Tibial artery (tissue), 4 donors: ENCODE measurements at places on chromosomes 5 and 9.
A peak's percentile ranks its signal among the peaks of the same experiment; 100 is the strongest.

GRCh38 chr9:38347946-38348345, 44.6 kb upstream of the ALDH1B1 start:
- no peak for DNase-seq
- H3K4me1 ChIP-seq: no peaks in the 10 kb centered on the region
- no peak overlapping the region for H3K27ac ChIP-seq
- no peaks in the 10 kb centered on the region for H3K27me3 ChIP-seq
- no peak overlapping the region for H3K4me3 ChIP-seq

DNA sequence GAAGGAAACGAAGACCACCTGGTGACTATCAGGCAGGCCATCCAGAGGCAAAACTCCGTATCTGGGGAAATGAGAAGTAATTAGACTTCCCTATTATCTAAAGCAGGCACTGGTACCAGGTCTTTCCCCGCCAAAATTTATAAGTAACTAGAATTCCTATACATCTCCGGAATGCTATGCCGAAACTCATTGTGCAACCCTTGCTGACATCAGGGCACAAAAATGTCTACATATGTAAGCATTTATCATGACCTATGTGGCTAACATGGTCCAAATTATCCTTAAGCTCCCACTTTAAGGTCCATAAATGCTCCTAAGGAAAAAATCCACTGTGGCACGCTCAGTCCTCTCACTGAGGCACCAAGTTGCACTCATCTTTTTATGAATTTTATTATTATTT, 17.8 kb downstream of the ACTL7B start:
- DNase-seq: no peak
- H3K36me3 ChIP-seq: no peaks in the 10 kb centered on the region
- no peak overlapping the region for H3K4me3 ChIP-seq
- no peaks in the 10 kb centered on the region for H3K27me3 ChIP-seq
- no peaks in the 10 kb centered on the region for H3K4me1 ChIP-seq

DNA sequence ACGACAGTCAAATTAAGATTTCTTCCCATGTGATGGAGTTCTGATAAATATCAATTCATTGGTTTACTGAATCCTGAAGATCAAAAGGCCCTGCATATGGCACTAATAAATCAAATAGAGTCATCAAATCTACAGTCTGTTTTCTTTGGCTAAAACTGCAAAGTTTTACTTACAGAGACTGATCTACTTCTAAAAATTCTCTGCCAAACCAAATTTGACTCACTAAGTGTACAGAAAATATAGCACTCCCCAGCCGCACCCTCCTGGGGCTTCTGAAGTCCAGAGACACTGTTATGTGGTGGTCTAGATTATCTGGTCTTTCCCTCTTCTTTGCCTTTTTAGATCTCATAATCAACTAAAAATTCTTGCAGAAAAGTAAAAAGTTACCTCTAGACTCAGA, 237.7 kb downstream of the MLLT3 start:
- no peak overlapping the region for H3K4me3 ChIP-seq
- H3K4me1 ChIP-seq: no peaks in the 10 kb centered on the region
- H3K27me3 ChIP-seq: no peaks in the 10 kb centered on the region
- no peak overlapping the region for H3K27ac ChIP-seq
- DNase-seq: no peak
- H3K36me3 ChIP-seq: no peaks in the 10 kb centered on the region

GRCh38 chr5:120463991-120464626, at the start of gene PRR16:
Gene PRR16 (plus strand): TSS chr5:120464300.
- no peaks in the 10 kb centered on the region for H3K27me3 ChIP-seq
- H3K4me3 ChIP-seq: peak within 1 kb of the TSS; percentile 65
- DNase-seq: peak; percentile 46
- H3K4me1 ChIP-seq: no peaks in the 10 kb centered on the region

GRCh38 chr5:130874861-130875417, 290.1 kb downstream of the HINT1 start:
- no peak for DNase-seq
- H3K4me1 ChIP-seq: no peaks in the 10 kb centered on the region
- no peaks in the 10 kb centered on the region for H3K27me3 ChIP-seq
- no peaks in the 10 kb centered on the region for H3K36me3 ChIP-seq

DNA sequence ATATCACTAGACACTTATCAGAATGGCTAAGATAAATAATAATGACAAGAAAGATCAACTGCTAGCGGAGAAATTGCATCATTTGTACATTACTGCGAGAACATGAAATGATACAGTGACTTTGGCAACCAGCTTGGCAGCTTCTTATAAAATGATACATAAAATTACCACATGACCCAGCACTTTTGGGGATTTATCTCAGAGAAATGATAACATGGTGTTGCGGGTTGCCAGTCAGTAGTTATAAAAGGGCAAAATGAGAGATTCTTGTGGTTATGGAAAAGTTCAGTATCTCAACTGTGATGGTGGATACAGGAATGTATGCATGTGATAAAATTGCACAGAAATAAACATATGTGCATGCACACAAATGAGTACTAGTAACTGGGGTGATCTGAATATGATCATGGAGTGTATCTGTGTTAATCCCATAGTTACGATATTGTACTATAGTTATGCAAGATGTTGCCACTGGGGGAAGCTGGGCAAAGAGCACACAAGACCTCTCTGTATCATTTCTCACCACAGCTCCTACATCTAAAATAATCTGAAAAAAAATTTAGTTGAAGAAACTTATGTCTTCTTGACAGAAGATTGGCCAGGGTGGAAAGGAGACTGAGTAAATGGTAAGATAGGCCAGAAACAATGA, 128.9 kb downstream of the NXNL2 start:
- H3K27ac ChIP-seq: no peak overlapping the region
- no peak for DNase-seq
- no peaks in the 10 kb centered on the region for H3K36me3 ChIP-seq
- H3K4me1 ChIP-seq: no peaks in the 10 kb centered on the region
- H3K27me3 ChIP-seq: no peaks in the 10 kb centered on the region

DNA sequence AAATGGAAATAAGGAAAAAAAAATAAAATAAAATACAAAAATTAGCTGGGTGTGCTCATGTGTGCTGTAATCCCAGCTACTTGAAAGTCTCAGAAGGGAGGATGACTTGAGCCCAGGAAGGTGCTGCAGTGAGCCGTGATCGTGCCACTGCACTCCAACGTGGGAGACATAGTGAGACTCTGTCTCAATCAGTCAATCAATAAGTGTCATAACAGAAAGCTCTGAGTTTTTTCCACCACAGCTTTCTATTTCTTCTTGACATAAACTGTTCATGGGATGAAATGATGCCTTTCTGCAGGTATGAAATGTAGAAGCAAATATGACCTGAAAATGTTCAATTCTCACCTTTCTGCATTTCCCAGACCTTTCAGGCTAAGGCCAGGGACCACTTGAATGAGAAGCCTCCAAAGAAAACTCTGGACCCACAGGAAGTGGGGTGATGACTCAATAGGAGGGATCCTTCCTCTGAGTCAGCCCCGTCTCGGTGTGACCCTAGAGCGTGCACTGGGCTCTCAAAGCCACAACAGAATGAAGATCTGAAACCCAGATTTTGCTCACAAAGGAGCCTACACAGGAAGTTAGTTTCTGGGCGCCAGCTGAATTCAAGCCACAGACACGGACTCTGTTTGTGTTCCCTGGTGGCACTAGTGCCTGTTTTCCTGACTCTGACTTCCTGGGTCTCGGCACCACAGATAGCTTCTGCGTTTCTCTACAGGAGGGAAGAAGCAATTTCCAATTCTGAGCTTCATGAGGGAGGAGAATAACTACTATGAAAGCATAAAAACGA, 62.0 kb downstream of the ANKH start:
- no peaks in the 10 kb centered on the region for H3K4me1 ChIP-seq
- H3K36me3 ChIP-seq: no peaks in the 10 kb centered on the region
- H3K27me3 ChIP-seq: no peaks in the 10 kb centered on the region
- DNase-seq: peak; percentile 81
- H3K27ac ChIP-seq: peak overlapping the region; percentile 40
- H3K4me3 ChIP-seq: no peak overlapping the region

DNA sequence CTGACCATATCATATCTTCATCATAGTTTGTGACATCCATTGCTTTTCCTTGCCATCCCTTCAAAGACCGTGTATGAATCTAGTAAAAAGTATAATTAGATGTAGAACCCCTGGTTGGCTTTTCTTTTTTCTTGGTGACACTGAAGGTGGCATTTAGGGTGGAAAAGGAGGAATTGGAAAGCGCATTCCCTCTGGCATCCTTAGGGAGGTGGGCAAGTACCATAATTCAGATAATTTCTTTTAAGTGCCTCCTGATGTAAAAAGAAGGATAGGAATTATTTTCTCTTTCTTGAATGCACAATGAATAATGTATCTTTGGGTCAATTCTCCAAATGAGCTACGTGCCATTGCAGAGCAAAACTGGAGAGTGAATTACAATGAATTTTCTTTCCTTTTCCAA, 73.2 kb upstream of the SMARCA2 start:
- no peaks in the 10 kb centered on the region for H3K27me3 ChIP-seq
- no peak for DNase-seq
- no peaks in the 10 kb centered on the region for H3K36me3 ChIP-seq
- no peak overlapping the region for H3K27ac ChIP-seq
- no peaks in the 10 kb centered on the region for H3K4me1 ChIP-seq
- no peak overlapping the region for H3K4me3 ChIP-seq

DNA sequence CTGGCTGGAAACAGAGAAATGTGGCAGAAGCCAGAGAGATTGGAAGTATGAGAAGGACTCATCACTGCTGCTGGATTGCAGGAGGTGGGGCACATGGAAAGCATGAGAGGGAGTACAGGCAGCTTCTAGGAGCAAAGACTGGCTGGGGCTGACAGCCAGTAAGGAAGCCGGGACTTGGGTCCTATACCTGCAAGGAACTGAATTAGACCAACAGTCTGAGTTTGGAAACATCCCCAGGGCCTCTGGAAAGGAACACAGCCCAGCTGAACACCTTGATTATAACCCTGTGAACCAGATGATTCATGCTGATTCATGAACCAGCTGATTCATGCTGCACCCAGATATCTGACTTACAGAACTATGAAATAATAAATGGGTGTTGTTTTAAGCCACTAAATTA, 93.4 kb downstream of the OSTF1 start:
- H3K27ac ChIP-seq: no peak overlapping the region
- no peak overlapping the region for H3K4me3 ChIP-seq
- DNase-seq: no peak
- H3K36me3 ChIP-seq: no peaks in the 10 kb centered on the region
- no peaks in the 10 kb centered on the region for H3K4me1 ChIP-seq
- H3K27me3 ChIP-seq: no peaks in the 10 kb centered on the region

GRCh38 chr5:138282920-138283742, 8.7 kb upstream of the GFRA3 start:
- DNase-seq: no peak
- no peak overlapping the region for H3K4me3 ChIP-seq
- no peak overlapping the region for H3K27ac ChIP-seq
- H3K4me1 ChIP-seq: no peaks in the 10 kb centered on the region

GRCh38 chr5:18959535-18959934, 1028.5 kb downstream of the CDH18 start:
- no peak overlapping the region for H3K27ac ChIP-seq
- no peaks in the 10 kb centered on the region for H3K4me1 ChIP-seq
- DNase-seq: no peak
- H3K4me3 ChIP-seq: no peak overlapping the region
- no peaks in the 10 kb centered on the region for H3K27me3 ChIP-seq

DNA sequence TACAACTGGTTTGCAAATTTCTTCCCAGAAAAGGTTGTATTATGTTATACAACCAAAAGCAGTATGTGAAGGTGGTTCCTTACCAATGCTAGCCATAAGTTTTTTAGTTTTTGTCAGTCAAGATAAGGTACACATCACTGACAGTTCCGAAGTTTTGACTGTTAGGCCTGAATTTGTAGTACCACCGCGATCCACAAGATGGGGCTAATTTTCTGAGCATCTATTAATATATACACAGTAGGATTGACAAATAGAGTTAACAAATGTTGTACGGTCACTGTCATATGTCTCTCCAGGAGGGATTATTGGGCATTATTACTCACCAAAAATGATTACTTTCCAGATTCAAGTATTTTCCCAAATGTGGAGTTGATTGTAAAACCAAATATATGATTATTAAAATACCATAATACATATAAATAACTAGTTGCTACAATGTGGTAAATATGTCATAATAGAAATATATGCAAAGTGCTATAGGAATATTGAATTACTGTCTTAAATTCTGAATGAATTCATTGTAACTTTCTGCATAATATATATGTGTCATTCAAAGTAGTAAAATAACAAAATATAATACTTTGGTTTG, 28.4 kb upstream of the LRRC19 start:
- DNase-seq: peak; percentile 54
- no peak overlapping the region for H3K4me3 ChIP-seq

DNA sequence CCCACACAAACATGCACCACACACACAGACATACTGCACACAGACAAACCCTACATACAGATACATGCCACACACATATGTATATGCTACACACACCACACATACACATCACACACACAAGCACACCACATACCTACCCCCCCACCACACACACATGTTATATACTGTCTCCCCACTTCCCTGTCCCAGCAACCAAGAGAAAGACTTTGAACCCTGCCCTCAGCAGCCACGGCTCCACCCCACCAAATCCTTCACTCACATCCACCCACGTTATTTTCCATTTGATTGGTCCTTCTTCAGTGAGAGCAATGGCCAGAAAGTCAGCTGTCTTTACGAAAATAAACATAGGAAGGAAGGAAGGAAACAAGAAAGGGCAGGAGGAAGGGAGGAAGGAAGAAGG, 479.8 kb downstream of the DIRAS2 start:
- no peak for DNase-seq
- H3K4me3 ChIP-seq: no peak overlapping the region

GRCh38 chr5:139394123-139394653, 716 bp downstream of the PROB1 start:
- DNase-seq: no peak
- no peaks in the 10 kb centered on the region for H3K36me3 ChIP-seq
- no peaks in the 10 kb centered on the region for H3K27me3 ChIP-seq
- no peak overlapping the region for H3K27ac ChIP-seq
- H3K4me1 ChIP-seq: peaks cover 39% of the 10 kb centered on the region

DNA sequence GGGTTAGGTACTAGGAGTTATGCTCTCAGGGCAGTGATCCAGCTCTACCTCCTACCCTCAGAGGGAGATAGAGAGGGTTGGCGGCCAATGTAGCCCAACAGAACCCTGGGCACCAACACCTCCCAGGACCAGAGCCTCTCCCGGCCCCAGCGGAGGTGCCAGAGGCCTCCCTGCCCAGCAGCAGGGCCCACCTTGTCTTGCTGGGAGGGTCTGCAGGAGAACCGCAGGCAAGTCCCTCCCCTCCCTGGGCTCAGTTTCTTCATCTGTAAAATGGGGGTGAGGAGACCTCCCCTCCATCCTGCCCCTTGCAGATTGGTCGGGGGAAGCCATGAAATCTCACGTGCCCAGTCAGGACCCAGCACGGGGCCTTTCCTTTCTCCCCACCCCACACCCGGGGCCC, 34.4 kb downstream of the HK3 start:
- no peaks in the 10 kb centered on the region for H3K27me3 ChIP-seq
- H3K27ac ChIP-seq: no peak overlapping the region
- H3K36me3 ChIP-seq: no peaks in the 10 kb centered on the region
- no peaks in the 10 kb centered on the region for H3K4me1 ChIP-seq
- H3K4me3 ChIP-seq: no peak overlapping the region
